ENCODE measurements at places on chromosomes 3 and 15.

GRCh38 chr3:104392327-104392726 lies 974.4 kb upstream of the ALCAM start:
- no peak for DNase-seq

GRCh38 chr15:31200735-31201151 lies 99.2 kb upstream of the TRPM1 start:
- DNase-seq, result no peak

GRCh38 chr3:79767194-79767904 lies 449 bp downstream of the ROBO1 start:
- DNase-seq, result no peak

GRCh38 chr15:88125576-88125975 lies 131.0 kb downstream of the NTRK3 start:
- no peak for DNase-seq

- no peak for DNase-seq
These were observed 190.6 kb downstream of the PLCL2 start for GRCh38 chr3:17075358-17075757.

Data from LNCaP clone FGC (cell line).